Stromal cell of bone marrow (primary cell): ENCODE measurements at places on chromosomes 6 and 20.

- peak; percentile 83 for DNase-seq
Measured at GRCh38 chr6:37171970-37172812, 2.2 kb downstream of the PIM1 start.

DNA sequence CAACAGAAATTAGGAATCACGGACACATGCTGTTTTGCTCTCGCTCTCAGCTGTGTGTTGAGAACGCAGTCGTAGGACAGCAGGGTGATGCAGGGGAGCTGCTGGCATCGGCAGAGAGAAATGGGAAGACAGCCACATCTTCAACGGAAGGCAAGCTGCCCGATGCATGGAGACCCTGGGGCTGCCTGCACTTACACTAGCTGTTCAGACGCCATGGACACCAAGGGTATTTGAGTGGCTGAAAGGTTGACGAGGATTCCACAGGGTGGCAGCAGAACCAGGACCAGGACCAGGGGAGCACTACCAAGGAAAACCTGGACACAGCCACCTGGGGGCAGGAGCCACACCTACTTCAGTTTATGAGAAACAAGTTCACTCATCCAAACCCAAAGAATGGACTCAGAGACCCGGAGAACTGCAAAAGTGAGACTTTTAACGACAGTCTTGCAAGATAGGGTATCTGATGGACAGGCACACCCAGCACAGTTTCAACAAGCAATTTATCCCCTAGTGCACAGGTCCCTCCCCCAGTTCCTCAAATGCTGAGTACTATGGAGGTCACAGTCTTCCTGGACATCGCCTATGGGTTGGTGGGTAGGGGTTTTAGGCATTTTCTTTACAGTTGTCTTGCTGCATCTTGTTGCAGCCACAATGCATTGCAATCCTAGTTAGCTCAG lies 56.3 kb upstream of the ENTPD6 start:
- no peak for DNase-seq

DNA sequence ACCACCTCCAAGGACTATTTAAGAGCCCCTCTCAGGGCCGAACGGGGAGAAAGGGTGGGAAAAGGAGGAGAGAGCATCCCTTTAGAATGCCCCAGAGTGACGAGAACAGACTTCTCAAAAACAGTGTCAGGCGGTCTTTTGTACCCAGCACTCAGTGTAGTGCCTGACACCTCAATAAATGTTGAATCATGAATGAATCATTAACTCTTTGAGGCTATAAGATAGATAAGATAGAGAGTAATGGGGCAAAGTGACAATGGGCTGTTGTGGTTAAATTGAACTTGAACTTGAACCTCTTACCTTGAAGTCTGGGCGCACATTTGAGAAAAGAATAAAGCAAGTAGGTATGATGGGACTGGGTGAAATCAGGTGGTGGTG lies 7.4 kb downstream of the TCF21 start:
- no peak for DNase-seq

GRCh38 chr20:56859039-56859800 lies 230.1 kb downstream of the TFAP2C start:
- DNase-seq, result no peak

DNA sequence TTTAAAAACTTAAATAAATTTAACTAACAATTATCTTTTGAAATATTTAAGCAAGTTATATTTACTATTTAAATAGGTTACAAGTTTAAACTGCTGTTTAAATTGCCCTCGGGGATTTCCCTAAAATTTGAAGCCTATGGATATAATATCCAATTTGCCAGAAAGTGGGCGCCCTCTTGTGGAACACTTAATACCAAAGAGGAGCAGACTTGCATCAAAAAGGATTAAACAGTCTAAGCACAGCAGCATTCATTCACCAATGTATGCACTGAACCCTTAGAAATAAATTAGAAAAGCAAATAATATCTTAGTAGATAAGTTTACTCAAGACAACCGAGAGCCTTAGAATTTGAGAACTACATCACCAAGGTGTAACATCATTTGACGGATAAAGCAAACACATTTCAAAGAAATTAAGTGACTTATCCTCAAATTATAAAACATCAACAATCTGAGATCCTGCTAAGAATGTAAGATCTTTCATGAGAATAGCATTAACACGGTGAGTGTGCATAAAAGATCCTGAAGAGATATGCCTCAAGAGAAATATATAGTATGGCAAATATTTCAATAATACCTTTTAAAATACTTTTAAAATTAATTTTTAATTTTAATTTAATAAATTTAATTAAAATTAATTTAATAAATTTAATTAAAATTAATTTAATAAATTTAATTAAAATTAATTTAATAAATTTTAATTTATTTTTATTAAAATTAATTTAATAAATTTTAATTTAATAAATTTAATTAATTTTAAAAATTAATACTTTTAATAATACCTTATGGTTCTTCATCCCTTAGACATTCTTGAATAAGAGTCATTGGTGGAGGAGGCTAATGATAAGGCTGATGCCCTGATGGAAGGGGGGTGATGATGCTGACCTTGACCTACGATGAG lies 11.5 kb upstream of the MEP1A start:
- peak; percentile 43 for DNase-seq

- no peak for DNase-seq
Measured at GRCh38 chr6:70470016-70470415, 56.7 kb downstream of the FAM135A start.

- no peak for DNase-seq
Measured at GRCh38 chr6:82597201-82597600, 233.6 kb downstream of the TPBG start.

DNA sequence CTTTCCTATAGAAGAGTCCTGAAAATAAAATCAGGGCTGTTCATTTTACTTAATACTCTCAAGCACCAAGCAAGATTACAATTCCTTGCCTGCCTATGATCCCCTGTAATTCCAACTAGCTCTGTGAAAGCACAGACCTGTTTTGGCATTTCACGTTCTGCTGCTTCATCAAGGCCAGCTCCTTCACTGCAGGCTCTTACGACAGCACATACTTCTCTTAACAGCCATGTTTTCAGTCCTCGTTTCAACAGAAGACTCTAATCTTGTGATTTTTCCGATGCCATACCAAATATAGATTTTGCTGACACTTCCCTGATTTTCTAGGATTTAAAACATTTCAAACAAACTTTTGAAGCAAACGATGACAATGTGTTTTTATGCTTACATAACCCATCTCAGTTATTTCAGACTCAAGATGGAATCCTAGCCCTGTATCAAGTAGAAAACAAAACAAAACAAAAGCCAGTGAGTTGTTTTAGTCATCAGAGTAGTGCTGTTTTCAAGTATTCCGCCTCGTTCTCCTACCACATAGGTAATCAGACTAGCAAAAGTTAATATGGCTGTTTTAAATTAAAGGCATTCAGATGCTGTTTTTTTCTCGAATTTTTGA lies 616.5 kb upstream of the CITED2 start:
- DNase-seq, result no peak

DNA sequence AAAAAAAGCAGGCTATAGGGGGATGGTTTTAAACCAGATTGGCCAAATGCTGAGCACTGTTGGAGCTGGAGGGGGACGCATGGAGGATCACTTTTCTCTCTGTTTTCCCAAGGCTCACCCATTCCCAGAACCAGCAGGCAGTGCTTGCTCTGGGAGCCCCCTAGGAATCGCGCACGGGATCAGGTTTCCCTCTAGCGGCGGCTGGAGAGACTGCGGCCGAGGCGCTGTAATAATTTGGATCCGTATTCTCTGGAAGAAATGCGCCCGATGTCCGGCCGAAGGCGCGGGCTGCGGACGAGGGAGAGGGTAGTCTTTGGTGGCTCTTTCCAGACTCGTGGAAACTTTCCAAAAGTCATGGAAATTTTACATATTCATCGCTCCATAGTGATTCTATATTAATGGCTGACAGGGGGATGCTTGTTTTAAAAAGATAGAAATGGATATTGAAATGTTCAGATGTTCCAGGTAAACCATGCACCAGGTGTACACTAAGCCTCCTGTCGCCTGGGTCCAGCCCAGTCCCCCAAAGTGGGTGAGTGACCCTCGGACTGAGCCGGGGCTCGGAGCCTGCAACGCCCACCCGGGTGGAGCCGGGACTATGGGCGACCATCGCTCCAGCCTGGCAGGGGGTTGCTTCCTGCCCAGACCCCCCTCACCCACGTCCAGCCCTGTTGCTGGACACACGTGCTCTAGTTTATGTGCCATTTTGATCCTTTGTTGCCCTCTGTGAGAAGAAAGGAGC lies 78.7 kb upstream of the PHACTR3 start:
- peak; percentile 5 for DNase-seq

DNA sequence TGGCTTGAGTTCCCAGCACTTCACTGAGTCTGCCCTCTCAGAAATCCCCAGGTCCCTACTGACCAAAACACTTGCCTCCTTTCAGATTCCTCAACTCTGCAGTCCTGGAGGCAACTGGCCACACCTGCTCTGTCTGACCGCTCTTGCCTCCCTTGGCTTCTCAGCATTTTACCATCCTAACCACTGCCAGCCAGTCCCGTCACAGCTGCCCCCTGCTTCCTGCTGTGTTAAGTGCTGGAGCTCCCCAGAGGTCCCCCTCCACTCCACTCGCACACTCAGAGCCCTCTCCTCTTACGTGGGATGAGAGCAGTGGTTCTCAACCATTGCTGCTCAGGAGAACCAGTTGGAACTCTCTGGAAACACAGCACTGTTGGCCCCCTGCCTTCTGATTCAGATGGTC lies 20.5 kb downstream of the ADAT2 start:
- DNase-seq, result no peak

- no peak for DNase-seq
Measured at GRCh38 chr6:79833964-79834284, 113.4 kb downstream of the ELOVL4 start.

DNA sequence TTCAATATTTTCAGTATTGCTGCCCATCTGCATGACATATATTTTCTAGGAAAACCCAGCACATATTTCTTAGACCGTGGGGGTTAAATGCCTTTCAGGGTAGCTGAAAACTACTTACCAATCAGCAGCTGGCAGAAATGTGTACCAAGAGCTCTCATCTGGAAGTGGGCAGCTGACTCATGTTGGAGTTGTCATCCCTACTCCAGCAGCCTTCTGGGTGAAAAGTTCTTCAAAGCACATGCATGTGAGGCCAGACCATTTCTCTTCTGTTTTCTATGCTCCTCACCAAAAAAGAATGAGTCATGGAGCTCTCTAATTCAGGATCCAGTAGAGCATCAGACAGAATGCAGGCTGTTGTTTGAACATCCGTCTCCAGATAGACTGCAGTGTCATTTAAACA lies 135.5 kb downstream of the PAX1 start:
- DNase-seq, result peak; percentile 35

- no peak for DNase-seq
Measured at GRCh38 chr6:53244399-53244931, 95.8 kb upstream of the GCM1 start.

DNA sequence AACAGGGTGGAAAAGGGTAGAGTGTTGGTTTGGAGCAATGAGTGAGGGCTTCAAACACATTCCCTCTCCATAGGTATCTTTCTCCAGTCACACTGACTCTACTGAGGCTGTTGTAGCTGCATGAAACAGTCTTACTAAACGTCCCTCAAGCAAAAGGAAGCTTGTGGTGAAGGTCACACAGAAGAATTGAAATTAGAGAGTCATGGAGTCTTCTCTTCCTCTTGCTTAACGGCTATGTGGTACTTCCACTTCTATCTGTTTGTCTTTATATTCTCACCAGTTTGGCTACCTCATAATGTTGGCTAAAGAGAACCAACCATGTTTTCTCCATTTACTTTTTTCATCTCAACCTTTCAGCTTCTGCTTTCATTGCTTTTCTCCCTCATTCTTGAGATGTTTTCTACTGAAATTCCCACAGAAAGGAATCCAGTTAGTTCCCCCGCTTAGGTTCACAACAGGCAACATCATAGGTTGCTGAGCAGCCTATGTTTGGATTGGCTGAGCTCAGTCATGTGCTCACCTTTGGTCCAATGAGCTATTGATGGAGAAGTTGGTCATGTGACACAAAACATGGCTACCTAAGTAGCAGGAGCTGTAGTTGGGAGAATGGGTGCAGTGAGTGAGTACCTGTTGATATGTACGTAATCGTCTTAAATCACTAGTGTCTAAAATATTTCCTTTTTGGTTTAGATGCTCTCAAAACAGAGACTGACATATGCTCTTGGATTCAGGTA lies 99.8 kb downstream of the SNAP25 start:
- DNase-seq, result no peak

DNA sequence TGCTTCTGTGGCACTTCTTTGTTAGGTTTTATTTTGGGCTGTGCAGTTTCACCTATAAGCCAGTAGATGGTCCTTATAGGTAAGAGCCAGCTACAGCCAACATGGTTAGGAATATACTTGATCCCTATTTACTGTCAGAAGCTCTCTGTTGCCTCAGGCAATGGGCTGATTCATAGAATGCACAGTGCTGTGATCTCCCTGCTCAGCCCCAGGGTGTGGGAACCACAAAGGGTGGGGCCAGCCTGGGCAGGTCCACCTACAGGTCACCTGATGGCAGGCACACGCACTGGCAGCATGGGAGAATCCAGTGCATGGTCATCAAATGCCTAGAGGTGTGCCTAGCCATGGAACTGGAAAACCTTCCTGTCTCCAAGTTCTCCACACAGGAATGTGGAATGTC lies 191.9 kb downstream of the MOXD1 start:
- no peak for DNase-seq

GRCh38 chr6:112576423-112576822 lies 229.3 kb downstream of the RFPL4B start:
- DNase-seq, result no peak

DNA sequence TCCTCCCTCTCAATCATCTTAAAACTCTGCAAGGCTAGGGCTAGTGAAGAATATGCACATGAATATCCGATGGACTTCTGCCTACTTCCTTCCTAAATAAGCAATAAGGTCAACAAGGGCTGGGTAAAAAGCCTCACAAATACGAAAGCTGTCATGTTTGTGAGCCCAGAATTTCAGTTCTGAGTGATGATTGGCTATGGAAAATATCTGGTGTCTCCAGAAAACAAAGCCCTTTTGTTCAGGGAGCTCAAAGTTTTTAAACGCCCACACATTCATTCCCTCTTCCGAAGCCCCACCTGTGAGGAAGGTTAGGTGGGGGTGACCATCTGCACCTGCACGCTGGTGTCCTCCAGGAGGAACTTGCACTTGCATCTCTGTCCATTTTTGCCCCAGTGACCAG lies 126.9 kb upstream of the ARMC2 start:
- no peak for DNase-seq

DNA sequence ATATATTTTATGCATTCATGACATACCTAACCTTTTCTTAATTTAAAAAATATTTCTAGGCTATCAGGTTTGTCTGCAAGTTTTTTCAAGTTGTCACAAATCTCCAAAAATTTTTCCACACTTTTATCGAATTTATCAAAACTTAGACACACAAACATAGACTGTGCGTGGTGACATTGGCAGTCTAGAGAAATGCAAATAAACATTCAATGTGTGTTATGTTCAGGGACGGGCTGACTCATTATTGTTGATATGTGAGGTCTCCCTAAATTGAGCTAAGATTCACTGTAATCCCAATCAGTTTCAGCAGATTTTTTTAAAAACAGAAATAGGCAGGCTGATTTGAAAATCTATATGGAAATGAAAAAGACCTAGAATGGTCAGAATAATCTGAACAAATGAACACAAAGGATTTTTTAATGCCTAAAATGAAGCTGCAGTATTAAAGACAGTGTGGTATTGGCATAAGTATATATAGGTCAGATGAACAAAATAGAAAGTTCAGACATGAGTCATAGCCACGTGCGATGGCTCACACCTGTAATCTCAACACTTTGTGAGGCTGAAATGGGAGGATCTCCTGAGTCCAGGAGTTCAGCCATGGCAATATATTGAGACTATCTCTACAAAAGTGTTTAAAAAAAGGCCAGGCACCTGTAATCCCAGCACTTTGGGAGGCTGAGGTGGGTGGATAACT lies 19.2 kb downstream of the BLTP3A start:
- DNase-seq, result no peak
